ENCODE measurements at places on chromosomes 16 and 17. TPM values are rescaled to one million over a fixed set of nuclear protein-coding genes. Genes with fewer than 3 reads are reported as not detected.

CDYL2 gene
- total RNA-seq = 0.49 TPM

PIRT gene
- total RNA-seq = not detected

MT4 gene
- total RNA-seq = not detected

FZD2 gene
- 50.4 TPM for total RNA-seq

PLA2G10 gene
- 0.27 TPM for total RNA-seq

MAPK8IP3 gene
- total RNA-seq = 61.2 TPM

OR1A1 gene
- total RNA-seq = not detected

ST6GALNAC2 gene
- total RNA-seq = 0.51 TPM

C17orf78 gene
- not detected for total RNA-seq

CCL11 gene
- not detected for total RNA-seq

KREMEN2 gene
- 2.2 TPM for total RNA-seq

HEXD gene
- total RNA-seq = 10.6 TPM

KRTAP3-1 gene
- total RNA-seq = not detected

GPR179 gene
- total RNA-seq = 0.03 TPM

WNT9B gene
- not detected for total RNA-seq

RCVRN gene
- total RNA-seq = not detected

ARL5C gene
- not detected for total RNA-seq

OR4D1 gene
- total RNA-seq = 0.02 TPM

GNGT2 gene
- 0.63 TPM for total RNA-seq

CD300H gene
- 0.53 TPM for total RNA-seq

MYCBPAP gene
- total RNA-seq = 0.53 TPM

BAIAP3 gene
- 1.1 TPM for total RNA-seq

LDHD gene
- total RNA-seq = 0.74 TPM

TEN1 gene
- 25.3 TPM for total RNA-seq

KCNH4 gene
- total RNA-seq = 0.39 TPM

ATP2C2 gene
- total RNA-seq = 0.10 TPM

TBC1D3C gene
- not detected for total RNA-seq

EPOP gene
- total RNA-seq = 13.5 TPM

PDILT gene
- not detected for total RNA-seq

VTN gene
- total RNA-seq = 19.9 TPM

PDPK1 gene
- 21.2 TPM for total RNA-seq

MYH1 gene
- not detected for total RNA-seq

KRTAP9-2 gene
- total RNA-seq = not detected

AARS1 gene
- 99.8 TPM for total RNA-seq

IGF2BP1 gene
- 85.4 TPM for total RNA-seq

KRTAP16-1 gene
- not detected for total RNA-seq

CHST6 gene
- total RNA-seq = 0.13 TPM

BCO1 gene
- total RNA-seq = 0.97 TPM

ZDHHC1 gene
- total RNA-seq = 7.6 TPM

PITPNM3 gene
- 2.4 TPM for total RNA-seq

TMC8 gene
- total RNA-seq = 0.35 TPM

CACNB1 gene
- total RNA-seq = 6.4 TPM

CSH2 gene
- not detected for total RNA-seq

ALDH3A1 gene
- total RNA-seq = 958 TPM

TOM1L2 gene
- total RNA-seq = 16.7 TPM

GPR142 gene
- total RNA-seq = not detected

TBC1D3K gene
- not detected for total RNA-seq

KRTAP1-1 gene
- not detected for total RNA-seq

ZNF750 gene
- not detected for total RNA-seq

LGALS9 gene
- 1.5 TPM for total RNA-seq

C16orf74 gene
- 9.4 TPM for total RNA-seq

CD79B gene
- total RNA-seq = not detected
